Tibial nerve (tissue), 4 donors: ENCODE measurements at places on chromosomes 3 and 15.

GRCh38 chr3:165191491-165191890, 4.7 kb downstream of the SLITRK3 start:
- no peak for DNase-seq

GRCh38 chr3:16182183-16182582, 7.7 kb downstream of the GALNT15 start:
- DNase-seq: no peak

- DNase-seq: no peak
Observed at GRCh38 chr15:94655249-94655880, 424.0 kb downstream of the MCTP2 start.

GRCh38 chr15:82641129-82641798, 5.9 kb downstream of the CPEB1 start:
- DNase-seq: no peak

DNA sequence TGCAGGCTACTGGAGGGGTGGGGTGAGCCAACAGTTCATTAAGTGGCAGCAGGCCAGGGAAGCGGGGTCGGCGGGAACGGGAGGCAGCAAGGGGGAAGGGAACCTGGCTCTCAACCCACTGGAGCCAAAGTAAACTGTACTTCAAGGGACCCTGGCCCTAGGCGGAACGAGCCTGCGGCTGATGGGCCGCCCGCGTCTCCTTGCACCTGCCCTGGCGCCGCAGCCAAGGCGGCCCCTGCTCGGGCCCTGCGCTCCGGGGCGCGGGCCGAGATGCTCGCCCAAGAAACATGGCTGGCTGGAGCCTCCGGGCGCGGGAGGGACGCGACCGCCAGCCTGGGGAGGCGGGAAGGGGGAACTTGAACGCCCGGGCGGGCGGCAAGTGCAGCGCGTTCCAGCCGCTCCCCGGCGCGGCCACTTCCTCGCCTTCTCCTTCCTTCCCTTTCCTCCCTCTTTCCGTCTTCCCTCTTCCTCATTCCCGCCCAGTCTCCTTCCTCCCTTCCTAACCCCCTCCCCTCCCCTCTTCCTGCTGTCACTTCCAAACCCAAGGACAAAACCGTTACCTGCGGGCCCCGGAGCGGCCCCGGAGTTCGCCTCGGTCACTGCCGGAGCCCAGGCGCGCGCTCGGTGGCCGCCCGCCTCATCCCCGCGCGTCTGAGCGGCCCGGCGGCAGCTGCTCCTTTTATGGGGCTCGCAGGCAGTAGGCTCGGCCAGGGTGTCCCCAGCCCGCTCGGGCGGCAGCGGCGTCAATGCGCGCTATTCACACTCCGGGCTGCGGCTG, 489.7 kb downstream of the MAGI1 start:
- no peak for DNase-seq

DNA sequence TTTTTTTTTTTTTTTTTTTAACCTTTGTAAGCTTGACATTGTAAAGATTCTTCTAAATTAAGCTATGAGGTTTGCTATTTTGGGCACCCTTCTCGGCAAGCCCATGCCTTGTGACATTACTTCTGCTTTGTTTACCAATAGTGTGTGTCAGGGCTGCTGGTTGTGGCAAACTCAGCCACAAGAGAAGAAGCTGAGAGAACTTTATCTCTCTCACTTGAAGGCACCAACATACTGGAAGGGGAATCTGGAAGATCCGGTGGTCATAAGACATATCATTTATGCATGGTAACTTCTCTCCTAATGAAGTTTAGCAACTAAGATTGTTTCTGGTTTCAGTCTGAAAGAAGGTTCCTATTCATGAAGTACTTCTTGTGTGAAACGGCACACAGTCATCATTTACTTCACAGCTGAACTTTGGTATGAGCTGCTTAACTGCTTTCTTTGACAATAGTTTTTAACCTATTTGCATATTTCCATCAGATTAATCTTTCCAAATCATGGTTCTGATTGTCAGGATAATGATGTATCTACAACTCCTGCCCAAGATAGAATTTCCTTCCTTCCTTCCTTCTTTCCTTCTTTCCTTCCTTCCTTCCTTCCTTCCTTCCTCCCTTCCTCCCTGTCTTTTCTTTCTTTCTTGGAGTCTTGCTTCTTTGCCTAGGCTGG, 189.3 kb downstream of the NFKBIZ start:
- DNase-seq: no peak

GRCh38 chr3:88984256-88984655, 123.2 kb upstream of the EPHA3 start:
- no peak for DNase-seq
